ENCODE measurements at places on chromosomes 11 and 22.

DNA sequence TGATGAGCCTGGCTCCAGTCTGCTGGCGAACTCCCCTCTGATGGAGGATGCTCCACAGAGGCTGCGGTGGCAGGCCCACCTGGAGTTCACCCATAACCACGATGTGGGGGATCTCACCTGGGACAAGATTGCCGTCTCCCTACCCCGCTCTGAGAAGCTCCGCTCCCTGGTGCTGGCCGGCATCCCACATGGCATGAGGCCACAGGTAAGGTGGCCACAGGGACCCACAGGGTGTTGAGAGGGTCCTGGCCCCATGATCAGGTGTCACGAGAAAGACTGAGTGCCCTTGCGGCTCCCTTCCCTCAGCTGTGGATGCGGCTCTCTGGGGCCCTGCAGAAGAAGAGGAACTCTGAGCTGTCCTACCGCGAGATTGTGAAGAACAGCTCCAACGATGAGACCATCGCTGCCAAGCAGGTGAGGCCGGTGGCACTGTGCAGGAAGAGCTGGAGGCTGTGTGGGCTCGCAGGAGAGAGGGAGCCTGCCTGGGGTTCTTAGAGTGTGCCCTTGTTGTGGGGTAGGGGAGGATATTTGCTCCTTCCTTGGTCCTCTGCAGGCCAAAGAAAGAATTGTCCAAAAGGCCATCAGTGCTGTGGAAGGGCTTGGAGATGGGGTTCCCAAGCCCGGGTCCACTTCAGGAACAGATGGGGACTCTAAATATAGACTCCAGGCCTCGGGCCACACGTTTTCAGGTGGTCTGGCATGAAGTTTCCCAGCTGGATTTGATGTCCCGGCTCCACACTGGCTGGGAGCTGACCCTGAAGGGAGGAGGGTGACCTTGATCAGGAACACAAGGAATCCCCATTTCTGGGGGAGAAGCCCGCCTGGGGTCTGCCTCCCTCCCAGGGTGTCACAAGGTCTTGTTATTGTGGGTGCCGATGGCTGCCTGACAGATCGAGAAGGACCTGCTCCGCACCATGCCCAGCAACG, 34.1 kb downstream of the SGSM3 start:
- DNase-seq, result no peak

DNA sequence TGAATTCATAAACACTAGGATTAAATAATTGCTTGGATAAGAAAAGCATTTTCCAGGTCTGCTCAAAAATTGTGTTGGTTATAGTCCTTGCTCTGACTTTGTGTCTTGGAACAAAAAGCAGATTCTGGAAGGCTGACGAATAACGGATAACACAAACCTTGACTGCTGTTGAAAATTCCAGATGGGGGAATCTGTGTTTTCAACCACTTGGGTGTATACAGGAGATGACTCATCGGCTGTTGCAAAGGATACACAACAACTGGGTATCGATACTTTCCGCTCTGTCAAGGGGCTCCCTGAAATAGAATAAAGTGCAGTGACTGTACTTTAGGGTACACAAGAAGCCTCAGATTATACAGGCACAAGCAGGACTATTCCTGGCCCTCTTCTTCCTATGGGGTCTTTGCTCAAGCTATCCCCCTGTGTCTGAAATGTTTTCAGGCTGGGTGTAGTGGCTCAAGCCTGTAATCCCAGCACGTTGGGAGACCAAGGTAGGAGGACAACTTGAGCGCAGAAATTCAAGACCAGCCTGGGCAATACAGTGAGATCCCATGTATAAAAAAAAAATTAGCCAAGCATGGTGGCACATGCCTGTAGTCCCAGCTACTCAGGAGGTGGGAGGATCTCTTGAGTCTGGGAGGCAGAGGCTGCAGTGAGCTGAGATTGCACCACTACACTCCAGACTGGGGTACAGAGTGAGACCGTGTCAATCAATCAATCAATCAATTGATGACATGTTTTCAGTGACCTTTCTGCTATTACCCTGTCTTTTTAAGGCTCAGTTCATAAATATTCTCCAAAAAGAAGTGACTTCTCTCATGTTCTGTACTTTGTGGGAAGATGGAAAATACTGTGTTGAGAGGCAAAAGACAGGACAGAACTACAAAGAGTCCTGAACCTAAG, 48.6 kb upstream of the UCP3 start:
- no peak for DNase-seq

DNA sequence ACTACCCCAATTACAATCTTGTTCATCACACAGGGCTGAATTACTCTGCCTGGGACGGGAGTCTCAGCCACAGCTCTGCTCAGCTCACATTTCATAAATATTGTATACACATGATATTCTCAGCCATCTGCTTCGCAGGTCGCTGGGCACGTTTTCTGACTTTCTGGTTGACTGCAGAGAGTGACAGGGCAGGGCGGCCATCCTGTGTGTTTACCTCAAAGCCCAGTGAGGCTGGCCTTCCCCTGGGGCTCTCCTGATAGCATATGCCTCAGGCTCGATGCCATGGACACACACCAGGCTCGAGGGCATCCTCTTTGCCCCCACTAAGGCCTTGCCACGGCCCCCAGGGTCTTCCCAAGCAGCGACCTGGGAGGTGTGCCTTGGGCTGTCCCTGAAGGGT, 345.0 kb downstream of the CADM1 start:
- DNase-seq, result no peak

- DNase-seq, result no peak
These were observed 87.5 kb downstream of the NAV2 start for GRCh38 chr11:19800162-19800561.

DNA sequence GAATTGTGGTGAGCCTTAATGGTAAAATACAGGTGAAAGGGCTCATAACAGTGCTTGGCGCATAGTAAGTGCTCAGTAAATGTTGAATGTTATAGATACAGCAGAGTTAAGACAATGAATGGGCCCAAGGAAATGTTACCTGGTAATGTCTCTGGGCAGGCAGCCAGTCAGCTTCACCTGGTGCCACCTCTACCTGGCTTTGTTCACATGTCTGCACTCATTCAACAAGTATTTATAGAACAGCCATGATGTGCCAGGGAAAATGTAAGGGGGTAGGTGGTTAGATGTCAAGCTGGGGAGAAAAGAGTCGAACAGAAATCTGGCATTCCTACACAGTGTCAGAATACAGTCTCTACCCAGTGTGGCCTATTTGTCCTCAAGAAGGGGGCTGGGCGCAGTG, 238.8 kb upstream of the SYN3 start:
- no peak for DNase-seq

- no peak for DNase-seq
These were observed 654.6 kb upstream of the API5 start for GRCh38 chr11:42657169-42657568.

DNA sequence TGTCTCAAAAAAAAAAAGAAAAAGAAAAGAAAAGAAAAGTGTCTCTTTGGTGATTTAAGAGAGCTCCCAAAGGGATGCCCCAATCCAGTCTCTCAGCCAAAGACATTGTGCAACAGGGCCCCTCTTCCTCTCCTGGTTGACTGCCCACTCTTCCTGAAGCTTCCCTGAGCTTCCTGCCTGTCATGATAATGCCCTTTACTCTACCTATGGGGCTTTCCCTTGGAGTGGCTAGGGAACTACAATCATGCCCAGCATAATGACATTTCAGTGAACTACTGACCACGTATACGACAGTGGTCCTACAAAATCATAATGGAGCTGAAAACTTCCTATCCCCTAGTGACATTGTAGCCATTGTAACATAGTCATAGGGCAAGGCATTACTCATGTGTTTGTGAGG, 118.0 kb downstream of the RASSF10 start:
- DNase-seq, result no peak

- peak; percentile 32 for DNase-seq
These were observed 8.8 kb upstream of the MED17 start for GRCh38 chr11:93775289-93775688.

DNA sequence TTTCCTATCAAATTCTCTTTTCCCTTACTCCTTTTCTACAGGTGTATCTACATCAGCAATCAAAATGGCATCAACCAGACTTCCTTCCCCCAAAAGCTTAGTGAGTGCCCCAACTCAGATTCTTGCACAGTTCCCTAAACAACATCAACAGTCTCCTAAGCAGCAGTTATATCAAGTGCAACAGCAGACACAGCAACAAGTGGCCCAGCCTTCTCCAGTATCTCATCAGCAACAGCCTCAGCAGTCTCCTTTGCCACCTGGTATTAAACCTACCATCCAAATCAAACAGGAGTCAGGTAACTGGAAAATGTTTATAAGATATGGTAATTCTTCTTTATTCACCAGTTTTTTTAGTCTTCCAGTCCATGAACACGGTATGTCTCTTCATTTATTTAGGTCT, 51.4 kb downstream of the EMSY start:
- no peak for DNase-seq

DNA sequence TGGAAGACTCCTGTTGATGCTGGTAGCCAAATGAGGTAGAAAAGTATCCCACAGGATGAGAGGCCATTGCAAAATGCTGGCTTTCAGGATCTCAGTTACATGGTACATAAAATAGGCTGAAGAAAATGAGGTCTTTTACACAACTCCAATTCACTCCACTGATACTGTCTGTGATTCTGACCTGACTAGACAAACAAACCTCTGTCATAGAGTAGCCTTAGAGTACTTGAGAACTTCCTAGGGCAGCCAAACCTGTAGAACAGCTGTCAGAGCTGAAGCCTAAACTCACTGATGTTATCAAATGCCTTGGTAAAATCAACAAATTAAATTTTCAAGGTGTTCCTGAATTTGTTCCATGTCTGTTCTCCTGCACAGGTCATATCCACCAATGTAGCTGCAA, 26.2 kb upstream of the POGLUT3 start:
- DNase-seq, result no peak

DNA sequence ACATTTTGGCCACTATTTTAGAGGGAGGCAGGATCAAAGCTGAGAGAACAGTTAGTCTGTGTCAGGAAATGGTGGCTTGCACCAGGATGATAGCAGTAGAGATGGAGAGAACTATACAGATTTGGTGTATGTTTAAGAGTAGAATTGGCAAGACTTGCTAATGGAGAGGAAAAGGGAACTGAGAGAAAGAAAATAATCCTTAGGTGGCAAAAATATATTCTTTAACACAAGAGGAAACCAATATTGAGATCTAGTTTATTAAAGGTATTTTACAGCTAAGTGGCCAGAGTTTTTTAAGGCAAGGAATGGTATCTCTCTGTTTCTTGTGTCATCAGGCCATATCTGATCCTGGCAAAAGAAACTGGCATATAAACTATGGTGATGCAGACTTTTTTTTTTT, 278.8 kb downstream of the TMEM135 start:
- DNase-seq, result no peak

DNA sequence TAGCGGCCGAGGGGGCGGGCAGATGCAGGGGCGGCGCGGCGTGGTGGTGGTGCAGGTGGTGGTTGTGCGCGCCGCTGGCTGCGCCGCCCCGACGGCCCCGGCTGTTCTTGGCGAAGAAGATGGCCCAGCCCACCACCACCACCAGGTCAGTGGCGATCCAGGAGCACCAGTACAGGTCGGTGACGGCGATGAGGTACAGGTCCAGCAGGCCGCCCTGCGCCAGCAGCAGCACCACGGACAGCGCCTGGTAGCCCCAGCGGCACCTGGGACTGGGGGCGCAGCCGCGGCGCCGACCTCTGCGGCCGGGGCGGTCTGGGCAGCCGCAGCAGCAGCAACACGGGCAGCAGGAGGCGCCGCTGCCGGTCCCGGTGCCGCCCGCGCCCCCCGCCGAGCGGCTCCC, 879 bp downstream of the TMEM121B start:
- peak; percentile 70 for DNase-seq

- no peak for DNase-seq
These were observed 521.9 kb downstream of the INSC start for GRCh38 chr11:15636521-15637089.

DNA sequence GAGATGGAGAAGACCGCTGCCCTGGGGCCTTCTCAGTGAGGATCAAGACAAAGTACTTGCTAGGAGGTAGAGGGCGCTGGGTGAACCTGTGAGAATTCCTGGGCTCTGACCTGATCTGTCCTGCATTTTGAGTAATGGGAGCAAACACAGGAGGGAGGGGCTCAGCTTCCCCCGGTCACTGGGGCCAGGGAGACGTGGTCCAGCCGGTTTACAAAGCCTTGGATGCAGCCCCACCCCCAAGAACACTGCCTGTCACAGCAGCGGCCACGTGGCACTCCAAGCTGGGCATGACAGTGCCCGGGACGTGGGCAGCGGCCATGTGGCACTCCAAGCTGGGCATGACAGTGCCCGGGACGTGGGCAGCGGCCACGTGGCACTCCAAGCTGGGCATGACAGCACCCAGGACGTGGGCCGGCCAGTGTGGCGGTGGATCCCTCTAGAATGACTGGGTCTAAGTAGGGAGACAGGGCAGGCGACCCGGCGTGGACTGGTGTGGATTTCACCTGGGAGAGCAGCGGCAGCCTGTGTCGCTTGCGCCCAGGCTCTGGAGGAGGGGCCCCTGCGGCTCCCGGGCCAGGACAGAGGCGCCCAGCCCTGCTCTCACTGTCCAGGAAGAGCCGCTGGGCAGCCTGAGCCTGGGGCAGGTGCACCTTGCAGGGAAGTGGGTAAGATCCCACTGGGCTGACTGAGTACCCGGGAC, 2.5 kb upstream of the TTLL8 start:
- no peak for DNase-seq

DNA sequence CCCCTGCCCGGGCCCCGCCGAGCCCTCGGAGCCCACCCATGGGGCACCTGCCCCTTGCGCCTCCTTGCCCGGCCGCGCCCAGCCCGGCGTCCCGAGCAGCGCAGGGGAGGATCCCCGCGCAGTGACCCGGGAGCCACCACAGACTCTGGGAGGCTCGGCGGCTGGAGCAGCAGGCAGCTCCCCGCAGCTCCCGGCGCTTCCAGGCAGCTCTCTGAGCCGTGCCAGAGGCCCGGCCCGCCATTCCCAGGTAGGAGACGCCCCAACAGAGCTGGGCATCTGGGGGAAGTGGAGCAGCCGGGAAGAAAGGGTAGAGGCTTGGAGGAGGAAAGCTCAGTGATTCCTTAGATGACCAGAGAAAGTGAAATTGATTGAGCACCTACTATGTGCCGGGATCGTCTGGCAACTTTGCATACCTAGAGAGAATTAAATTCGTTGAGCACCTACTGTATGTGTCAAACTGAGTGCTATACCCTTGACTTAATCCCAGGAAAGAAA, 670 bp downstream of the RASD2 start:
- no peak for DNase-seq

- no peak for DNase-seq
These were observed 58.6 kb upstream of the GUCY1A2 start for GRCh38 chr11:107076832-107077231.

DNA sequence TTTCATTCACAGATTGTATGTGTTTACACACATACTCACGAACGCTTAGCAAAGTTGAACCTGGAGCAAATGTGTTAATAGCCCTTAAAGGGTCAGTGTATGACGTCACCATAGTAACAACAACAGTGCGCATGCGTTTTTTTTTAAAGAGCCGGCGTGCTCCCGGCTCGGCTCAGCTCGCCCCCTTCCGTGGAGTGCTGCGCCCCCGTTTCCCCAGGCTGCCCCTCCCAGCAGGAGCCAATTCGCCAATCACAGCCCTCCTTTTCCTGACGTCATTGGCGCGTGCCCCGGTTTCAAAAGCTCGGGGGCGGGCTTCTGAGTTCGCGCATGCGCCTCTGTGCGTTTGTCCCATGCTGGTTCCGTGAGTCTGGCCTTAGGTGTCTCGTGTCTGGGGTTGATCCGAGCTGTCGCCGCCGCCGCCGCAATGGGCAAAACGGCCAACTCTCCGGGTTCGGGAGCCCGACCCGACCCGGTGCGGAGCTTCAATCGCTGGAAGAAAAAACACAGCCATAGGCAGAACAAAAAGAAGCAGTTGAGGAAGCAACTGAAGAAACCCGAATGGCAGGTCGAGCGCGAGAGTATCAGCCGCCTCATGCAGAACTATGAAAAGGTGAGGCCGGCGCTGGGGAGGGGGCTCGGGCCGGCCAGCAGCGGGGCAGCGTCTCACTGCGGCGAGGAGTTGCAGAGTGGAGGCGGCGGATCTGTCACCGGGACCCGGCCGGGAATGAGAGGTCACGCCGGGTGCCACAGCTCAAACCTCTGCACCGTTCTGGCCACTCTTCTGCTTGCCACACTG, at the start of gene DDX10:
DDX10 (plus strand) TSS at position 340 of the 796 bp plus-strand sequence; CDS start at position 425, 85 bp downstream.
- DNase-seq, result peak; percentile 96

All from stimulated activated naive CD8-positive, alpha-beta T cell treated with anti-CD3 and anti-CD28 coated beads, Interleukin-15, Interleukin-2, amounts not matched to agents 100 U/mL and 50 U/mL, for 24 hours (primary cell).